ENCODE measurements at places on chromosomes 12 and 14.

DNA sequence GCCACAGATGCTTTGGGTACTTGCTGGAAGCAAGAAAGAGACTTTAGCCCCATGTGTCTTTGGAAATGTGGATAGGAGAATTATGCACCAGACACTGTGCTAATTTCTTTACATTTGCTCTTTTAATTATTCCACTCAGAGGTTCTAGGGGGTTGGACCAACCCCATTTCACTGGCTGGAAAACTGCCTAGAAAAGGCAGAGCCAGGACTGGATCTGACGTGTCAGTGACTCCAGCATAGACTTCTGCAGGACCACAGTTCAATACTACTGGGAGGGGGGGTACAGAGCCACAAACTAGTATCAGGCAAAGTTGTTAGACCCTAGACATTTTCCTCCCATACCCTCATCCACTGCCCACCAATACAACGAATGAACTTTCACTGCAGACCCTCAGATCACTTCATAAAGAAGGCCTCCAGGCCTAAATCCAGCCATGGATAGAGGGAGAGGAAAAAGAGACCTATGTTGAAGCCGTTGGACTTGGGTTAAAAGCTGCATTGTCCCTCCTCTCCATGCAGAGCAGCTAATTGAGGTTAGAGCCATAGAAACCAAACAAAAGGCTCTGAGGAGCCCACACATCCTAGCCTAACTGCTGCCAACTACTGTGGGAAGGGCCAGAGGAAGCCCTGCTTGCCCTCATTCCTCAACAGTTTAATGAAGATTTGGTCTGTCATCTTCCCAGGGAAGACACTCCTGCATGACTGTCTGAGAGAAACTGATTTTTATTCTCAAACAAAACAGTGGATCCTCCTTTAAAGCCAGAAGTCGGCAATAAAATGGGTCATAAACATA lies 68.7 kb downstream of the STON2 start:
- no peak for DNase-seq

- DNase-seq, result no peak
These were observed 293.2 kb downstream of the FOXN3 start for GRCh38 chr14:89123851-89124250.

DNA sequence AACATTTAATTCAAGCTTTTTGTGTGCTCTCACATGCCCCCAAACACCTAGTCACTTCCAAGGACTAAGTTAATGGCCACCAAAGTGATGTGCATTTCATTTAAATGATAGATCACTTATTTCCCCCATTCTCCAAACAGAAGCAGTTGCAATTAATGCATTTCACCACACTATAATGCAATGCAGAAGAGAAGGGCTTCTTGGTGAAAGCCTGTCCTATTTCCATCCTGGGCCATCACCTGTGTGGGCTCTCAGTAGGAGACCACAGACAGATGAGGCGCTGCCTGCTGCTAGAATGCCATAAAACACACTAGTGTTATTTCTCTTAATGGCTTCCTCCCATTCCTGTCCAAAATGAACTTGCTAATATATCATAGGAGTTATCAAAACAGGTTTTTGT lies 151.2 kb downstream of the GPR65 start:
- DNase-seq, result no peak

- peak; percentile 32 for DNase-seq
These were observed 27.8 kb upstream of the GPR132 start for GRCh38 chr14:105093038-105093430.

- DNase-seq, result no peak
These were observed 1.7 kb upstream of the GPR68 start for GRCh38 chr14:91246051-91246852.

DNA sequence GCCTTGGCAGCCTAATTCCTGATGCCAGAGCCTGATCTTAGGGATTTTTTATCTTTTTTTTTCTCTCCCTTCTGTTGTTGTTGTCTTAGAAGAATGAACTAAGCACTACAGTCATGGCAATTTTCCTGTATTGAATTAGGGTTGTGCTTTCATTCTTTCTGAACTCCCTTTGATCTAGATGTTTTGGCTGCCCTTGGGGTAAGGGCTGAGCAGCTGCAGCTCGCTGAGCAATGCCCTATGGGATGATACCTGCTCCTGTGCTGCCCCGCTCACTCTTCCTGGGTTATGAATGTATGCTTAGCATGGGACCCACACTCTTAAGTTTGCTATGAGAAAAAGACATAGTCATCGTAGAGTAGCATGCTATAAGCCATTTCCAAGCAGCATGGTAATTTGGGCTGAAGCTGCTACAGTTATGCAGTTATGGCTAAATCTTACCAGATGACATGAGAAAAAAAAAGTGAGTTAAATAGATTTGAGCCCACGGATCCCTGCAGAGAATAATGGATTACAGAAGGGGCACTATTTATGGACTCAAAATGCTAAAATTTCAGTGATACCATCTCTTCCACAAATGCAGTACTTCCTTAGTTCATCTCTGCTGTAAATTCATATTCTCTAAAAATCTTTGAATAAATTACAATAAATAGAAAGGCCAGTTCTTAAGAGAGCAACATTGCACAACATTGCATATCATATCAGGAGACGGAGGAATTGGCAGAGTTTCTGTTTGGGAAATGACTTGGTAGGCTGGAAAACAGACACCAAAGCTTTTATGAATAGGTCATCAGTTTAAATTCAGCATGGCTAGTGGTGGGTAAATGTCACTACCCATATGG lies 79.2 kb upstream of the PTHLH start:
- no peak for DNase-seq

GRCh38 chr12:60078026-60078425 lies 482.2 kb downstream of the SLC16A7 start:
- DNase-seq, result no peak

DNA sequence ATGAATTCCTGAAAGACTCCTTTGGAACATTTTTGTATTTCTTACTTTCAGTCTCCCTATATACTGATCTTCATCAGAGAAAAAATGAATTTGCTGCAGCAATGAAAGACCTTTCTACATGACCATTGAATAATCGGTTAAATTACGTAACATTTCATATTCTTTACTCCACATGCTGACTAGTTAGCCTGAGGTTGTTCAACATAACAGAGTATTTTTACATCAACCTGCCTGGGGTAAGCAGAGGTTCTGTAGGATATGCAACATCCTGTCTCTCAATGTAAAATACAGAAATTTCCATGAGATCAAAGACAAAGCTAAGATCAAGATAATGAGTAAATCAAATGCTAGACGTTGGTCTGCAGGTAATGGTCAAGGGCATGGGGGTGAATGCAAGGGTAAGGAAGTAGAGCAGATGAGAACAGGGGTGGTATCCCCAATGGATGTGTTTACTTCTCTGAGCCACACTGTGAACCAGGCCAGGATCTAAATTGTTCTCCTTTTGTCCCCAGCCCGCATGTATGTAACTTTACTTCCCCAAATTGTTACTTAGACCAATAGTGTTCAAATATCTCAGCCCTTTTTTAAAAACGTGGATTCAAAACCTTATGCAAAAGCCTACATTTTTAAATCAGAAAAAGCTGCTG lies 45.4 kb downstream of the DUSP6 start:
- peak; percentile 73 for DNase-seq

DNA sequence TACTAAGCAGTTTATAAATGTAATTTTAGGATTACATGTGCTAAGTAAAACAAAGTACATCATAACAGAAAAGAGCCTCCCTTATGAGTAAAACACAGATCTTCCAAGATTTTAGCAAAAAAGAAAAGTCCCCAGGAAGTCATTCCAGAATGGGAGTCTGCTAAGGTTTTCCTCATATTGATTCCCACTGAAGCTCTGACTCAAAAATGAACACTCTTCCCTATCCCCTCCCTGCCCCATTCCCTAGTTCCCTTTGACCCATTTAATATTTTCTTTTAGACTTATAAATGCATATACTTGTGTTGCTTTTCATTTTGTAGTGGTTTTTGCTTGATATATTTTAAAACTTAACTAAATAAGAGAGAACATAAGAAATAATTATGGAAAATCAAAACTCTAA lies 40.1 kb downstream of the PTGER2 start:
- DNase-seq, result no peak

- no peak for DNase-seq
These were observed 10.7 kb downstream of the CEP170B start for GRCh38 chr14:104875811-104876210.

GRCh38 chr12:47218191-47218654 lies 138.5 kb upstream of the AMIGO2 start:
- no peak for DNase-seq

GRCh38 chr12:45732250-45732649 lies 2.7 kb downstream of the ARID2 start:
- DNase-seq, result peak; percentile 46

GRCh38 chr12:37546901-37547475 lies 769.6 kb upstream of the ALG10B start:
- no peak for DNase-seq

DNA sequence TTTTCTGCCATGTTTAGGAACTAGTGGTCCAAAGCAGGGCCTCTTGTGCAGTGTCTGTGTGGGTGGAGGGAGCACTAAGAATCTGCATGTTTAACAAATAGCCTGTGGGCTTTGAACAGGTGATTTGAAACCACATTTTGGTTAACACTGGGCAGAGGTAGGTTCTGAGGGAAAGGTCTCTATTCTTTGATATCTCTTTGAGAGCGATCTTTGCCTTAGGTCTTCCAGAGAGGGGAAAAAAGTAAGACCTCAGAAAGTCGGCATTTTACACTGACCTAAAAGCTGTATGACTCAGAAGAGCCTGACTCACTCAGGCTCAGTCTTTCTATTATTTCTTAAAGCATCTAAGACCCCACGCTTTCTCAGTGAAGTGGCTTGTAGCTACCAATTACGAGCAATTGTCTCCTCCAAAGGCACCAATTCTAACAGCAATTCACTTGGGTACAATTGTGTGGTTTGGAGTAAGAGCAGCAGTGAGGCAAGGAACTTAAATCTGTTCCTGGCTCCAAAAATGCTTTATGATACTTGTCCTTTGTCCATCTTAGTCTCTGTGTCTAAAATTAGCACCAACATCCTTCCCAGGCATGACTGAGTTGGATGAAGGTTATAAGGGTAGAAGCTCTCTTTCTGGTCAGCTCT lies 8.8 kb downstream of the EIF2B2 start:
- DNase-seq, result peak; percentile 7

GRCh38 chr14:68966872-68967301 lies 12.2 kb downstream of the ACTN1 start:
- no peak for DNase-seq

- DNase-seq, result no peak
These were observed 71.3 kb upstream of the MANSC4 start for GRCh38 chr12:27851311-27851710.

- DNase-seq, result no peak
These were observed 33.4 kb downstream of the CORO1C start for GRCh38 chr12:108697905-108698304.

- no peak for DNase-seq
These were observed 505.4 kb downstream of the LRFN5 start for GRCh38 chr14:42112108-42112507.

DNA sequence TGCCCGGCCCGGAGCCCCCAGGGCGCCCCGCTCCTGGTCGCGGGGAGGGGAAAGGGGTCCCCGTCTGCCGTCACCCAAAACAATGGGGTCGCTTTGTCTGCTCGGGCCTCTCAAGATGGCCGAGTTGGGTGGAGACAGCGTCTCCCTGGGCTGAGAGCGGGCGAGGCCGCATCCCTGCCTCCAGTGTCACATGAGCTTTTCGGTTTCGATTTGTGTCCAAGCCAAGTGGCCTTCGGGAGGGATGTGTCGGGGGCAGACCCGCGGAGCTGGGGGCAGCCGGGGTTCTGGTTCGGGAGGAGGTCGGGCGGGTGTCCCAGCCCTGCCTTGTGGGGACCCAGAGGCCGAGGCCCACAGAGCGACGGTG lies 790 bp downstream of the DYNC1H1 start:
- peak; percentile 56 for DNase-seq

DNA sequence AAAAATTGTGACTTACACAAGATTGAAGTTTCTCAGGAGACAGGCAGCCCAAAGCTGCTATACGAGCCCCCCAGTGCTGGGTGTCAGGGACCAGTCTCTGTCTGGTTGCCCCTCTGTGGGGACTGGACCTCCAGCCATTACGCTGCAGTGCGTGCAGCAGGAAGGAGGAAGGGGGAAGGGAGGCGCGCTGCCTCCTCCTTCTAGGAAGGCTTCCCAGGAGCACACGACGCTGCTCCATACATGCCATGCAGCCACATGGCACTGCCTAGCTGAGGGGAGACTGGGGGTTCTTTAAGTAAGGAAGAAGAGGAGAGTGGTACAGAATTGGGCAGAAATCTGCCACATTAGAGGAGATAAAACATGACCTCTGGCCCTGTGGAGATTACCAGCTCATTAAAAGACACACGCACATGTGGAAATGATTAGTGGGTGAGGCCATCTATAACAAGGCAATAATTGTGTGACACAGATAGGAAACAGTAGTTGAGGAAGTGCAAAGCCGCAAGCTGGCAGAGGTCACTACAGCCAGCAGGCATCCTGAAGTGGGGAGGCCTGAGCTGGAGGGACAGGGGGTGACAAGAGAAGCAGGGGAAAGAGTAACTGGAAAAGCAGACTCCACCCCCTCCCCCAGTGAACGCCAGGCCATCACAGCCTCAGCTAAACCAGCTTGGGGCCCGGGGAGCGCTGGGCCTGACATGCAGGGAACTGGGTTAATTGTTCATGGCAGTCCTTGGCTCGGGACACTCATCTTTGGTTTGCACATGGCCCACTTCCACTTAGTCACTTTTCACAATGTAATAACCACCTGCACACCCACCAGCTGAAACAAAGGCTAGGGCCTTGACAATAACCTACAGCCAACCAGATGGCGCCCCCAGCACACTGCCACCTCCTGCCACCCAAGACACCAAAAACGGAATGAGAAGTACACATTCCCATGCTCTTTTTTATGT lies 39.6 kb downstream of the CCDC88C start:
- peak; percentile 79 for DNase-seq

DNA sequence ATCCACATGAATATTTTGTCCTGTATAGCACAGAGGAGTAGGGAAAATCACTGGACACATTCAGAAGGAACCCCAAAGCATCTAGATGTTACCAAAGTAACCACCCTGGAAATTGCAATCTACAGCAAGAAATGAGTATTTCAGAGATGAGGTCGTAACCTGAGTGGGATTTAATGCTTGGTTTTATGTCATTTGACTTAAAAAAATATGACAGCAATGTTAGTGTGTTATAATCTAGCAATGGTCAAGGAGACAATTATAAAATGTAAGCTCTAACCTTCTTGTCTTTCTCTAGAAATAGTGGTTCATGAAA lies 256.6 kb downstream of the NAV3 start:
- no peak for DNase-seq

- no peak for DNase-seq
These were observed 165.6 kb downstream of the OTOGL start for GRCh38 chr12:80264891-80265290.

GRCh38 chr14:28987516-28987915 lies 220.9 kb downstream of the FOXG1 start:
- DNase-seq, result no peak
